Sigmoid colon (tissue), 7 donors: ENCODE measurements at places on chromosomes 2 and 18. TPM values are rescaled to one million over a fixed set of nuclear protein-coding genes. Genes with fewer than 3 reads are reported as not detected.

The L3MBTL4 gene
- 3.4 TPM for total RNA-seq

The TMEM17 gene
- 1.5 TPM for total RNA-seq

The DSG4 gene
- not detected for total RNA-seq

GRCh38 chr2:136049991-136050920, 64.8 kb upstream of the DARS1 start:
- DNase-seq: no peak

- DNase-seq: no peak
These were observed 78.3 kb downstream of the BCL2 start for GRCh38 chr18:63241317-63241712.

DNA sequence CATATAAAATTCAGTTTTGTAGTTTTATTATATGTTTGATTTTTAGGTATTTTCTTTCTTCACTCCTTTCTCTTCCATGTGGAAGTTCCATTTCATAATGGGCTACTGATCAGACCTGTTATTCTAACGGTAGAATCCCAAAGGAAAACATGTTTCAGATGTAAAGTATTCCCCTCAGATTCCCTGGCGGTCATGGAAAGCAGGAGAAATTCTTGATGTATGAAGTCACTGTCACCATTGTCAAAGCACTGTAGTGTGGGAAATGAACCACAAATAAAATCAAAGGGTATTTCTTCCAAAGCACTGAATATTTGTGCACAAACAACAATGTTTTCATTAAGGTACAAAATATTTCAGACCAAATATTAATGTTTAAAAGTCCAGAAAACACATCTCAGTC, 237.3 kb upstream of the KLHL14 start:
- no peak for DNase-seq

DNA sequence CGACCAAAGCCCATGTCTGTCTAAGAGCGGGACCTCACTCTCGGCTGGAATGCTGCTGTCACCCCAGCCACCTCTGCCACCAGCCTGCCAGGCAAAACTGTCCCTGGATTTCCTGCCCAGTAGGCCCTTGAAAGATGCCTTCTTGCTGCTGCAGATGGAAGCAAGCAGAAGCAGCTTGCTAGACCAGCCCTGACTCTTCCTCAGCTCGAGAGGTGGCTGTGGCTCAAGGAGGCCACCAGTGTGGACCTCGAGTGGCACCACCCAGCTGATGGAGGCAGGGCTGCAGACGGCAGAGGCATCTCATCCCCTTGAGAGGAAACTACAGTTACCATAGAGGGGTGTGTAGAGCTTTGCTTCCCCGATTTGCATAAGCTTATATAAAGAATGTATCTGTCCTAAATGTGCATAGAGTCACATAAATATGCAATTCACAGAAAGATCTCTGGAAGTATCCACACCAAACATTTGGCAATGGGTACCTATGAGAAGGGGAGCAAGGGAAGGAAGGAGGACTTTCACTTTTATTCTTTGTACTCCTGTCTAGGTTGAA, 20.6 kb downstream of the ADCY3 start:
- no peak for DNase-seq

- DNase-seq: no peak
These were observed 738.7 kb upstream of the CHAC2 start for GRCh38 chr2:53028746-53029423.

DNA sequence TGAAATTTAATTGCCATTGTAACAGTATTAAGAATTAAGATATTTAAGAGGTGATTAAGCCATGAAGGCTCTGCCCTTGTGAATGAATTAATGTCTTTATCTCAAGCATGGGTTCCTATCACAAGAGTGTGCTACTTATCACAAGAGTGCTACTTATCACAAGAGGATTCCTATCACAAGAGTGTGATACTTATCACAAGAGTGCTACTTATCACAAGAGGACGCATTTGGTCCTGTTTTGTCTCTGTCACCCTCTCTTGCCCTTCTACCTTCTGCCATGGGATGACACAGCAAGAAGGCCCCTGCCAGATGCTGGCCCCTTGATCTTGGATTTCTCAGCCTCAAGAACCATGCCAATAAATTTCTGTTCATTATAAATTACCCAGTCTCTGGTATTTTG, 13.2 kb upstream of the COL5A2 start:
- DNase-seq: no peak

DNA sequence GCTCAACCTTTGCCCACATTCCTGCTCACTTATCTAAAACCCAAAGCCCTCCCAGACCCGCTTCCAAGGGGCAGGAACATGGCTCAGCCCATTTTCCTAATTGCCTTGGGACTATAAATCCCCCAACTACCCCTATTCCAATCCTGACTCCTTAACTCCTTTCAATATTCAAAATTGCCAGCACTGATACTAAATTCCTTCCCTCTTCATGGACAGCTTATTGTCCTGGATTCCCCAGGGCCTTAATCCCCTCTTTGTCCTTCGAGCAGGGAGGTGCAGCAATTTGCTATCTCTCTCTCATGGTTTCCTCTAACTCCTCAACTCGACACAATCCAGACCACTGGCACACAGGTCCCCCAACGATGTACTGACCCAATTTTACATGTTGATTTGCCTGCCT, 99.1 kb downstream of the SLC25A12 start:
- no peak for DNase-seq
